ENCODE measurements at places on chromosomes 3 and 15.

DNA sequence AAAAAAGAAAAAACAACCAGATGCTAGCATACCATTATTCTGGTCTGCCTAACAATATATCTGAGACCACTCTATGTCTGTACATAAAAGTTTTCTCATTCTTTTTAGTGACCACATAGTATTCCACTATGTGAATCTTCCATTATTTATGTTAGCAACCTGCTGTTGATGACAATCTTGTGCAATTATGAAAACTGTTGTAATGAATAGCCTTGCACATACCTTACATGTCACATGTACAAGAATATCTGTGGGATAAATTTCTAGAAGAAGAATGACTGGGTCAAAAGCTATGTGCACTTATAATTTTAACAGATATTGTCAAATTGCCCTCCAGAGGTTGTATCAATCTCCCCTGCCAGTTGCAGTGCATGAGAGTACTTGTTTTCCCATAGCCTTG lies 62.5 kb downstream of the ARHGAP31 start:
- no peak for DNase-seq

DNA sequence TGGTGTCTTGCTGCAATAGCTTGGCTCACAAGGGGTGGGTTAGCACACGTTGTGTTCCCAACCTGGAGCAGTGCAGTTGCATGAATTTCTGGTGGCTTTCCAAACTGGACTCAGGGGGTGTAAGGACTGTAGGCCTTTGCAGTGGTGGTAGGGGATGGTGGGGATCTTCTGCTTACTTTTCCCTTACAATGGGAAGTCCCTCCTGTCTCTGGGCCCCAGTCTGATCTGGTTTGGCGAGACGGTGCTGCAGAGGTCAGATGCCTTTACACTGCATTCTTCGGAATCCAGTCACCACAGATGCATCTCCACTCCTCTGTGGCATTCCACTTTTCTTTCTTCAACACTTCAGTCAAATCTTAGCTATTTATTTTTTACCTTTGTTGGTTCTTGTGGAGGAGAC lies 132.1 kb downstream of the DOCK3 start:
- no peak for DNase-seq

- no peak for DNase-seq
Observed at GRCh38 chr3:48306860-48307530, 26.5 kb downstream of the SPINK8 start.

DNA sequence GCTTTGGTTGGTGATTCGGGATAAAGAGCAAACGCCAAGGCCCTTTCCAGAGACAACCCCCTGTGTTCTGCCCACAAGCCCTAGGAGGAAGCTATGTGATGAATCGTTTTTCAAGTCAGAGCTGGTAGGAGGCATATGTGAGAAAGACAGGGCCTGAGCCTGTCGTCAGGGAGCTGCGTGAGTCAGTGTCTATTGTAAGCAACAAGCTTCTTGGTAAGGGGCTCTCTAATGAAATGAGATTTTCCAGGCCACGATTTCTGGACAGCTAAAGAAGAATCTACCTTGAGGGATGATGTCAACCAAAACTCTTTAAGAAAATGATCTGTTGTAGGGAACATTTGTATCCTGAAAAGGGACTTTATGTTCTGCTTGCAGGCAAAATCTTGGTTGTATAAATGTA lies 318.9 kb upstream of the IL12A start:
- DNase-seq: no peak

DNA sequence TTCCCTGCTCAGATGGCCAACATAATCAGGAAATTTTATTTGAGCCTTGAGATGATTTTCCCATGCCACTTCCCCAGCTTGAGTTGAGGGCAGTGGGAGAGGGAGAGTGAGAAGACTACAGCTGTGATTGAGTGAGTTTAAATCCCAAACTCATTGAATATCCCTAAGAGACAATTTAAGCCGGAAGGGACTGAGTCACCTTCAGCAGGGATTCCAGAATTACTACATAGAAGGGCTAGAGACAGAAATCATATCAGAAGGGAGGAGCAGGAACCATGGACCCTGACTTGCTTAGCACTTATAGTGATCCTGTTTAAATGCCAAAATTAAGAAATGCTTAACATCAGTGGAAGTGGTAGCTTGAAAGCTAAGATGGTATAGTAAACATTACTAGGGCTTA lies 312.2 kb upstream of the SLCO3A1 start:
- DNase-seq: no peak

GRCh38 chr3:160395297-160395696 lies 3.7 kb downstream of the IFT80 start:
- no peak for DNase-seq

GRCh38 chr3:86737517-86737916 lies 253.4 kb downstream of the VGLL3 start:
- DNase-seq: no peak

GRCh38 chr3:194132465-194133286 lies 3.3 kb upstream of the HES1 start:
- DNase-seq: no peak

DNA sequence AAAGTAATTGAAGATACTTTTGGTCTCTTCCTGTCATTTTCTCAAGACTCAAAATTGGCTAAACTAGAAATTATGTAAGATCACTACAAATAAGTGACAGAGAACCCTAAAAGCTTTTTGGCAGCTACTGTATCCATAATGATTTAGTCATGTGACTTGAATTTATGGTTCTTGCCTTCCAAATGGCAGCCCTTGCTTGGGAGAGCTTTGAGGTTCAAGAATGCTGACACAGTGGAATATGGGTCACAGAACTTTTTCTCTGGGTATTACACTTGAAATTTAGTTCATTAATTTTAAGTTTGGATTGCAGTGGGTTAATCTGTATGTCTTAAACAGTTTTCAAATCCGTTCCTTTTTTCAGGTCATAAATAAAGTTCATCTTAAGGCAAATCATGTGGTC lies 14.0 kb downstream of the LMLN start:
- no peak for DNase-seq

- DNase-seq: no peak
Observed at GRCh38 chr3:7621046-7621630, 760.2 kb downstream of the GRM7 start.

- no peak for DNase-seq
Observed at GRCh38 chr3:33174711-33175414, 43.7 kb downstream of the SUSD5 start.

DNA sequence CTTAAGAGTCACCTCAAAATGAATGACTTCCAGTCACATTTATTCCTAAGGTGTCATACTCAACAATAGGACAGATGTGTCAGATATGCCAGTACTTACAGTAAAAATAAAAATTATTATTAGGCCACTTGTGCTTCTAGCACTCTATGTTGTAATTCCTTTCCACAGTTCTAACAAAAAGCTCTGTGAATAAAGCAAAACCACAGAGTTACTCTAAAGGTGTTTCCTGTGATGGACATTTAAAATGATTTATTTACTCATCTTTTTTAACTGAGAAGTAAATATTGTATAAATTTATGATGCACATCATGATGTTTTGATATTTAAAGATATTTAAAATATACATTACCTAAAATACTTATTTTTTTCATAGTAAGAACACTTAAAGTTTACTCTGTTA lies 13.9 kb upstream of the GOLGA8B start:
- DNase-seq: no peak

DNA sequence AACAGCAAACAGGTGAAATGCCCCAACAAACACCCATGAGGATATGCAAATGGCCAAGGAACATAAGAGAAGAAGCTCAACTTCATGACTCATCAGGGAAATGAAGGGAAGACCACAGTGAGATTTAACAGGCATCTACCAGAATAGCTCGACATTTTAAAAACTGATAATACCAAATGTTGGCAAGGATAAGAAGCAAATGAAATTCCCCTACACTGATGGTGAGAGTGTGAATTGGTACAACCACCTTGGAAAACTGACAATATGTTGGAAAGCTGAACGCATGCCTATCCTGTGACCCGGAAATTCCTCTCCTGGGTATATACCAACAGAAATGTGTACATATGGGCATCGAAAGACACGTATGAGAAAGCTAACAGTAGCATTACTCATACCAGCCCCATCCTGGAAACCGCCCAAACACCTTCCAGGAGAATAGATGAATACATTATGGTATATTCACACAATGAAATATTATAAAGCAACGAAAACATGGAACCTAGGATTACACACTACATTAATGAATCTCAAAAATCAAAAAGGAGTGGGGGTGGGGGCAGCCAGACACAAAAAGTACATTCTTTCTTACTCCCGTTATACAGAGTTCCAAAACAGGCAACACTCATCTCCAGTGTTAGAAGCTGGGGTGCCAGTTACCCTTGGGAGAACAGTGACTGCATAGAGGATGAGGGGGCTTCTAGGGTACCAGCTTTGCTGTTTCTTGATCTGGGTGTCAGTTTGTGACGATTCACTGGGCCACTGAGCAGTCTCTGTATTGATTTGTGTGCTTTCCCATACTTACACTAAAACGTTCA lies 16.9 kb downstream of the RFTN1 start:
- DNase-seq: no peak

DNA sequence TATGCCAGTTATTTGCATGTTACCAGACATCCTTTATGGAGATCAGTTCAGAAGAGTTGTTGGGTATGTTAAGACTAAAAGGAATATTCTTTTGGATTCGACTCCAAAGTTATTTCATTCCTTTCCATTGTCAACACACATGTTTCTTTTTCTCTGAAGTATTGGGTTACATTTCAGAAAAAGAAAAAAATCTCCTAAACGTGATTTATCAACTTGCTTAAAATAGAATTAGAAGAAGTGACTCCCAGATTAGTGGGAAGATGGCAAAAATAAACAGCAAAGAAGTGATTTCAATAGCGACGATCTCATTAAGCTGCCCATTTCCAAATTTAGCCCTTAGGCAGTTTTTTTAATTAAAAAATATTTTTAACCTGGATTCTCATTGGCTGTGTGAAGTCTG lies 85.4 kb downstream of the TIGIT start:
- DNase-seq: no peak

GRCh38 chr15:31206386-31207181 lies 105.1 kb upstream of the TRPM1 start:
- no peak for DNase-seq

DNA sequence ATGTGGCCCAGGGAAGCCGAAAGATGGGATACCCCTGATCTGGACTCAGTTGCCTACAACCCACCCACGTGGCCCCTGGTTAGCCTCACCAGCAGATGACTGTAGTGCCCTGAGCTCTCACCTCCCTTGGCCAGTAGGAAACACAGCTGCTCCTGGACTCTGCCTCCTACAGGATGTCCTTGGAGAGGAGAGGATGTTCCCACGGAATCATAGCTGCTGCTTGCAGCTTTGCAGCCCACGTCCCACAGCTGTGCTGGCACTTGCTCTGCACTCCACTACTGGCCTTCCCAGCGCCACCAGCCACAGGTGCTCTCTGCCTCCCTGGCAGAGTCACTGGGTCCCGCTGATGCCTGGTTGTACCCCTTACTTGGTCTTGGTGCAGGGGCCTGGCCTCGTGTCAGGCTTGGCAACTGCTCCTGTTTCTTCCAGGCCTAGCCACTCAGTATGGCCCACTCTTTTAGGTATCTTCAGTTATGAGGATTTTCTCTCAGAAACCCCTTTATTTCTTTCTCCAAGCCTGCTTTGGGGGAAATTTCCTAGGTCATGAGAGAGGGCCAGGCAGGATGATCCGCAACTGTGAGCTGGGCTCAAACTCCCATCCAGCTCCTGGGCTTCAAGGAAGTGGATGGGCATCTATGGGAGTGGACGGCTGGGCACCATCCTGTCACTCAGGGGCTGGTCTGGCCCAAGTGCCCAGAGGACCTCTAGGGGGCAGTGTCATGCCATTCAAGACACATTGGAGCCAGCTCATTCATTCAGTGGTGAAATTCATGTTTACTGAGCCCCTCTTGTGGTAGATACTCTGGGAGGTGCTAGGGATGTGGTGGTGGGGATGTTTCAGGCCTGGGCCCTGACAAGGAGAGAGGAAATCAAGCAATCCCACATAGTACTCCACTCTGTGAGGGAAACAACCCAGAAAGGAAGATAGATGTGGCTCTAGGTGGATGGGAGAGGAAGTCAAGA lies 16.2 kb upstream of the VILL start:
- DNase-seq: no peak

DNA sequence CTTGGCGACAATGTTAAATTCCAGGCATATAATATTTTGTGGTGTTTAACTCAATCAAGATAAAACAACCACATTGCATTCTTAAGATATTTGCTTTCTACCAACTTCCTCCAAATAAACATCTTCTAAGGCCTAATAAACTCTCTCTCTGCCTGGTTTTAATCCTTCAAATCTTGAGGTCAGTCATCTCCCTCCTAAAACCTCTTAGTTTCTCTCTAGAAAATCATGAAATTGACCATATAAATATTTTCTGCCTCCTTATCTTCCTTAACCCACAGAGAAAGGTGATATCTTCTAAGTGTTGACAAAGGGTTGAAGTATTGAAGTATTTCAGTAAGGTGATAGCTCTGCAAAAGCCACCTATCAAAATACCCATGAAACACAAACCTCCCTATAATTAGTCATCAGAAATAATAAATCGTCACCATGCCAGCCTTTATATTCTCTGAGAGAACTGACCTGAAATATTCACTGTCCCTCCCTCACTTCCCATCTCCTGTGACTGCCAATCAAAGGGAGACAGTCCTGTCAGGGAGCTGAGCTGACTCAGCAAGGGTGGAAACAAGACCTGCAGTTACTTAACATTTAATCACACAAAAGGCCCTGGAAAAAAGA lies 1261.1 kb downstream of the ROBO1 start:
- no peak for DNase-seq

Measured in NCI-H1436 treated with DMSO at 0.1 percent for 48 hours (cell line).